ENCODE measurements at places on chromosomes 5 and 9.

GRCh38 chr5:161530700-161531099, 15.8 kb downstream of the GABRB2 start:
- no peak overlapping the region for H3K27ac ChIP-seq
- H3K36me3 ChIP-seq = no peaks in the 10 kb centered on the region
- no peaks in the 10 kb centered on the region for H3K4me1 ChIP-seq
- no peak overlapping the region for H3K4me3 ChIP-seq

DNA sequence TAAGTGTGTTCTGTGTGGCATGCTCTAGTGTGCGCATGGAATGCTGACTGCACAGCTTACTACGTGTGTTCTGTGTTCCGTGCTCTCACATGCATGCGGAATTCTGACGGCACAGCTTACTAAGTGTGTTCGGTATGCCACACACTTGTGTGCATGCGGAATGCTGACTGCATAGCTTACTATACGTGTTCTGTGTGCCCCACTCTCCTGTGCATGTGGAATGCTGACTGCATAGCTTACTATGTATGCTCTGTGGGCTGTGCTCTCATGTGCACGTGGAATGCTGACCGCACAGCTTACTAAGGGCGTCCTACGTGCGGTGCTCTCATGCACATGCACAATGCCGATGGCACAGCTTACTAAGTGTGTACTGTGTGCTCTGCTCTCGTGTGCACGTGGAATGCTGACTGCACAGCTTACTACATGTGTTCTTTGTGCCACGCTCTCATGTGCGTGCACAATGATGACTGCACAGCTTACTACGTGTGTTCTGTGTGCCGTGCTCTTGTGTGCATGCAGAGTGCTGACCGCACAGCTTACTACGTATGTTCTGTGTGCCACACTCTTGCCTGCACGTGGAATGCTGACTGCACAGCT, 548.9 kb downstream of the IRX1 start:
- H3K27me3 ChIP-seq = no peaks in the 10 kb centered on the region
- H3K36me3 ChIP-seq = no peaks in the 10 kb centered on the region
- no peak overlapping the region for H3K27ac ChIP-seq
- no peak for DNase-seq
- H3K4me1 ChIP-seq = no peaks in the 10 kb centered on the region
- no peak overlapping the region for H3K4me3 ChIP-seq

- H3K27me3 ChIP-seq = no peaks in the 10 kb centered on the region
- no peak overlapping the region for H3K4me3 ChIP-seq
- no peaks in the 10 kb centered on the region for H3K36me3 ChIP-seq
- no peaks in the 10 kb centered on the region for H3K4me1 ChIP-seq
- no peak for DNase-seq
Observed at GRCh38 chr5:19179571-19179970, 808.4 kb downstream of the CDH18 start.

DNA sequence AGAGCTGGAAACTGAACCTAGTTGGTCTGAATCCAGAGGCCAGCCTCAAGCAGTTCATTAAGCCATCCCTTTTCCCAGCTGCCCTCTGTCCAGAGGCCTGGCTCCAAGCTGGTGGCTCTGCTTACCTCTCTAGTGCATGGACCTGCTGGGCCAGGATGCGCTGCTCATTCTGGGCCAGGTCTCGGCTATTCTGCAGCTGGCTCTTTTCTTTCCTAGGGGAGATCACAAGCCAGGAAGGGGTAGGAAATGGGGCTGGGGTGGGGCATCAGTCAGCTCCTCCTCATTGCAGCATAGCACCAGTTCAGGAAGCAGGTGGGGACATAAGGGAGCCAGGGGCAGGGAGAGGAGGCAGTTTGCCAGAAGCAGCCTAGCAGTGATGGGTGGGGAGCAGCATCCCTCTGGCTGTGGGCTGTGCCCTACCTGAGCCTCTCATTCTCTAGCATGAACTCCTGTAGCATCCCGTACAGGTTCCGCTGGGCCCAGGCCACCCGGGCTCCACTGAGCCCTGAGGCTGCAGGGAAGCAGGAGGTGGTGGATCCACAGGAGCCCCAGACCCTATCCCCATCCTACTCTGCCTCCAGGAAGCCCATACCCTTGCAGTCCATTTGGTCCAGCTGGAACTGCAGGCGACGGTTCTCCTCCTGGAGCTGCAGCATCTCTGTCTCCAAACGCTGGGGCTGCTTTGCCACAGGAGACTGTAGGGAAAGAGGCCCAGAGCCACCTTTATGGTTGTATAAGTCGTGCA, 5.2 kb downstream of the KIF12 start:
- H3K4me1 ChIP-seq = peaks cover 3% of the 10 kb centered on the region
- H3K36me3 ChIP-seq = no peaks in the 10 kb centered on the region
- no peak overlapping the region for H3K4me3 ChIP-seq
- no peak for DNase-seq

DNA sequence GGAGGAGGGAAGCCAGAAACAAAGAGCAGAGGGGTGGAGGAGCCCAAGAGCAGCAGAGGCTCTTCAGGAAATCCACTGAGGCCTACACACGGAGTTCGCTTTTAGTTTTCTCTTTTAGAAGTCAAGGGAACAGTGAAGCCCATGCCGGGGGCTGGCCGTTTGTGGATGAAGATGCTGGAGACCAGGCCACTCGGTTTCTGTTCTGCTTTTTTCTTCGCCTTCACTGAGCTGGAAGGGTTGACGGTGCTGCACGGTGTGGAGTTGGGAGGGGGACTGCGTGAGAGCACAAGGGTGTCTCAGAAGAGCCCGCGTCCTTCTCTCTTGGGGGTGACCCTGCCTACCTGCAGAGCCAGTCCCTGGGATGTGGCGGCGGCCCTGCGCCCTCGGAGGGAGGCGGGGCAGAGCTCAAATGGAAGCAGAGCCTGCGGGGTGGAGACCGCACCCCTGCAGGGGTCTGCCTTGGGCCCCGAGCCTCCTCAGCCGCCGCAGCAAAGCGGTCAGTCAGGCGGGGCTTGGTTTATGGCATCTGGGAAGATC, 68.5 kb upstream of the CACNA1B start:
- H3K4me1 ChIP-seq = no peaks in the 10 kb centered on the region
- no peaks in the 10 kb centered on the region for H3K27me3 ChIP-seq
- H3K27ac ChIP-seq = no peak overlapping the region
- H3K36me3 ChIP-seq = no peaks in the 10 kb centered on the region

- no peak overlapping the region for H3K4me3 ChIP-seq
- no peak for DNase-seq
- no peaks in the 10 kb centered on the region for H3K36me3 ChIP-seq
- H3K27ac ChIP-seq = peak overlapping the region; percentile 0
Observed at GRCh38 chr5:53568871-53569270, 8.4 kb downstream of the NDUFS4 start.

DNA sequence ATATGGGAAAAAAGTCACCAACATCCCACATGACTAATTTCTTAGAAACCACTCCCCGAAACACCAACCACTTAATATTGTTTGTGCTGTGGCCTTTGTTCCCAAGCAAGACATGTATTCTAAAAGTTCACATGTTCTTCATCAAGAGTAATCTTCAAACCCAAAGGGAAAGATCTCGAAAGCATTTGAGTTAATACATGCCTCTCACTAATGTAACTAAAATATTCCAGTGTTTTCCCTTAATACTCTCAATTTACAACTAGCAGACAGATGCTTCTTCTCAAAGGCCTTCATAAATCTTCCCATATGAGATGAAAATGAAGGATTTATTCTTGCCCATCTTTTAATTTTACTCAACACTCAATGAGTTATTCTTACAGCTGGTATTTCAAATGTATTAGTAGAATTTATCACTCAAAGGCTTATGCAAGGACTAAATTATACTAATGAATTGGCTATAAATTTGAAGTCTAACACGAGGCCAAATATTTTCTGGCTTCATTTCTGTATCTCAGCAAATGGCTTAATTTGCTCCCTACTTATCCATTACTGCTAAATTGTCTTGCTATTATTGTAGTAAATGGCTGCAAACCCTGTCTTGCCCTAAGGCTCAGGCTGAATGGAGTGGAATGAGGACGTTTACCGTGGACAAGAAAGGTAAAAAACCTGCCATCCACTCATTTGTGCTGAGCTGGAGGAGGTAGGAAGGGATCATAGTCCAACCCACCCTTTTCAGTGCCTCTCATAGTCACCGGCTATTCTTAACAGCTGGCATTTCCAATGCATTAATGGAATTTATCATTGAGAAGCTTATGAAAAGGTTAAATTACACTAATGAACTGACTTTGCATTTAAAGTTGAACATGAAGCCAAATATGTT, 474.4 kb downstream of the RASEF start:
- no peak overlapping the region for H3K27ac ChIP-seq
- H3K4me3 ChIP-seq = no peak overlapping the region
- no peaks in the 10 kb centered on the region for H3K4me1 ChIP-seq
- no peak for DNase-seq
- H3K27me3 ChIP-seq = no peaks in the 10 kb centered on the region
- H3K36me3 ChIP-seq = no peaks in the 10 kb centered on the region

DNA sequence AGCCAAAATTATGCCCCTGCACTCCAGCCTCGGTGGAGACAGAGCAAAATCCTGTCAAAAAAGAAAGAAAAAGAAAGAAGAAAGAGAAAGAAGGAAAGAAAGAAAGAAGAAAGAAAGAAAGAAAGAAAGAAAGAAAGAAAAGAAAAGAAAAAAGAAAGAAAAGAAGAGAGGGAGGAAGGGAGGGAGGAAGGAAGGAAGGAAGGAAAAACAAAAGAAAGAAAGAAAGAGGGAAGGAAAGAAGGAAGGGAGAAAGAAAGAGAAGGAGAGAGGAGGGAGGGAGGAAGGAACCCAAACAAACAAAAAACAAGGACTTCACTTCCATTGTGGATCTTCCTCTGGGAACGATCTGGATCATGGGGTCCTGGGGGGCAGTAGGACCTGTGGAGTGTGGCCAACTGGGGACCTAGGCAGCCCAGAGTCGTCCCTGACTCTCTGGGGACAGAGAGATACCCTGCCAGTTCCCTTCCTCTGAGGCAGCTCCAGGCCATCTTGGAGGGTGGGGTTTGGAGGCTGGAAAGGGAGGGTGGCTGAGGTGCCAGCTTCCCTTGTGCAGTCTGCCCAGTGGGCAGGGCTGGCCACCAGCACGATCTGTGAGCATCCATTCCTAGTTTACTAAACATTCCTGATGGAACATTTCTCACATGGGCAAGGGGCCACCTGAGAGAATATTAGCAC, 216.8 kb downstream of the PAX5 start:
- peaks cover 15% of the 10 kb centered on the region for H3K4me1 ChIP-seq
- H3K36me3 ChIP-seq = no peaks in the 10 kb centered on the region
- peaks cover 28% of the 10 kb centered on the region for H3K27me3 ChIP-seq
- no peak overlapping the region for H3K4me3 ChIP-seq
- DNase-seq = no peak

- H3K27ac ChIP-seq = no peak within 1 kb of the TSS
- H3K4me1 ChIP-seq = peaks cover 4% of the 10 kb centered on the region
- peaks cover 73% of the 10 kb centered on the region for H3K27me3 ChIP-seq
- H3K36me3 ChIP-seq = no peaks in the 10 kb centered on the region
- peak; percentile 74 for DNase-seq
Observed at GRCh38 chr9:83062651-83063527, at the start of gene RASEF. Gene RASEF (minus strand): TSS chr9:83063142. CDS start chr9:83062867, 275 bp downstream.

- no peak overlapping the region for H3K27ac ChIP-seq
- H3K4me1 ChIP-seq = peaks cover 15% of the 10 kb centered on the region
- no peak overlapping the region for H3K4me3 ChIP-seq
- DNase-seq = peak; percentile 60
Observed at GRCh38 chr5:34474573-34475021, 181.5 kb upstream of the RAI14 start.
